ENCODE measurements at places on chromosomes 4 and X. TPM values are rescaled to one million over a fixed set of nuclear protein-coding genes. Genes with fewer than 3 reads are reported as not detected.

PRRG3 gene
- total RNA-seq = 0.05 TPM

DIPK2B gene
- 2.5 TPM for total RNA-seq

CCNQ gene
- total RNA-seq = 24.0 TPM

AREG gene
- total RNA-seq = 21.7 TPM

XAGE3 gene
- not detected for total RNA-seq

MFAP3L gene
- 2.4 TPM for total RNA-seq

CYLC1 gene
- total RNA-seq = not detected

NSDHL gene
- total RNA-seq = 25.3 TPM

CT45A2 gene
- not detected for total RNA-seq

UGT8 gene
- total RNA-seq = 42.8 TPM

FGB gene
- total RNA-seq = 6.2 TPM

AKAP14 gene
- total RNA-seq = not detected

SEPTIN11 gene
- 114 TPM for total RNA-seq

XK gene
- total RNA-seq = 25.2 TPM

RIBC1 gene
- 0.66 TPM for total RNA-seq

DUSP21 gene
- total RNA-seq = not detected

PLS3 gene
- total RNA-seq = 23.8 TPM

PRDM5 gene
- total RNA-seq = 9.2 TPM

HTT-AS gene
- not detected for total RNA-seq

SPANXA1 gene
- total RNA-seq = not detected

CLDN22 gene
- total RNA-seq = not detected

ZCCHC18 gene
- total RNA-seq = 0.98 TPM

PABPC5 gene
- total RNA-seq = 0.64 TPM

CPLX1 gene
- total RNA-seq = 2.7 TPM

SGMS2 gene
- 34.9 TPM for total RNA-seq

STPG2 gene
- total RNA-seq = not detected

RWDD4 gene
- total RNA-seq = 19.3 TPM

PCDH19 gene
- 0.96 TPM for total RNA-seq

CXCL11 gene
- not detected for total RNA-seq

RASGEF1B gene
- total RNA-seq = 24.5 TPM

NPNT gene
- 39.1 TPM for total RNA-seq

RENBP gene
- 3.3 TPM for total RNA-seq

SPIN2A gene
- 0.72 TPM for total RNA-seq

FGA gene
- 9.2 TPM for total RNA-seq

ERCC6L gene
- 8.2 TPM for total RNA-seq

PDGFC gene
- 3.9 TPM for total RNA-seq

FREM3 gene
- not detected for total RNA-seq

HTN3 gene
- total RNA-seq = not detected

BMPR1B gene
- 0.10 TPM for total RNA-seq

KLHL13 gene
- 2.7 TPM for total RNA-seq

GYPE gene
- total RNA-seq = 0.32 TPM

MAGEB17 gene
- total RNA-seq = not detected

NHS gene
- 3.0 TPM for total RNA-seq

MAGEC2 gene
- total RNA-seq = not detected

RASL11B gene
- total RNA-seq = not detected

FAT4 gene
- total RNA-seq = 4.3 TPM

OTC gene
- 10.2 TPM for total RNA-seq

C4orf36 gene
- 0.54 TPM for total RNA-seq

IL3RA gene
- total RNA-seq = 2.1 TPM

SLC35A2 gene
- 83.1 TPM for total RNA-seq

All from colonic mucosa (tissue), 4 donors.